Effector CD8-positive, alpha-beta T cell (primary cell): ENCODE measurements at places on chromosomes 2 and 18.

DNA sequence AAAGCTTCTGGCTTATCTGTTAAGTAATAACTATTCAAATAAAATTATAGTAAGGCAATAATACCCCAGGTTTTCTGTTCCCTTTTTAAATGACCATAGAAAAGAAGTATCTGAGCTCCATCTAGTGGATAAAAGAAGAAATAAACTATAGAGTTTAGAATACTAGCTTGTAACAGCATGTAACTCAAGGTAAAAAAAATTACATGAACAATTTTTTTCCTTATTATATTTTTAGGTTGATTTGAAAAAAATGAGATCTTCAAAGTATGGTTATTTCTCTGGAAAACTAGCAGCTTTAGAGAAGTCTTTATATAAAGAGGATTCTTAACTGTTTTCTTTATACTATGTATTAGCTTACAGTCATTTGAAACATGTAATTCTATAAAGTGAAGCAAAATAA, 58.1 kb downstream of the NCKAP1 start:
- no peak for DNase-seq

GRCh38 chr18:5543773-5544389, at the start of gene EPB41L3:
EPB41L3 (minus strand) TSS chr18:5543997; CDS start chr18:5489183, 54,814 bp downstream.
- no peak for DNase-seq

DNA sequence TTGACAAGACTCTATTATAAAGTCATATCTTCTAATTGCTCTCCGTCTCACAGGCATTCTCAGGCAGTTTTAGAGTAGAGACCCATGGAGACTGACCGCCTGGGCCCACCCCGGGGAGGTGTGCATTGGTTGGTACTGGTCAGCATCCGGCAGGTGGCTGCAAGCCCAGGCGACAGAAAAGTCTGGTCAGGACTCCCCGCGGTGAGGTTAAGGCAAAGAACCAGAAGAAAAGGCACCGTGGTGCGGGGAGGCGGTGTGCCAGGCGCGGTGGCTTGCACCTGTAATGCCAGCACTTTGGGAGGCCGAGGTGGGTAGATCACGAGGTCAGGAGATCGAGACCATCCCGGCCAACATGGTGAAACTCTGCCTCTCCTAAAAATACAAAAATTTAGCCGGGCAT, 32.5 kb downstream of the AMER3 start:
- DNase-seq, result no peak

DNA sequence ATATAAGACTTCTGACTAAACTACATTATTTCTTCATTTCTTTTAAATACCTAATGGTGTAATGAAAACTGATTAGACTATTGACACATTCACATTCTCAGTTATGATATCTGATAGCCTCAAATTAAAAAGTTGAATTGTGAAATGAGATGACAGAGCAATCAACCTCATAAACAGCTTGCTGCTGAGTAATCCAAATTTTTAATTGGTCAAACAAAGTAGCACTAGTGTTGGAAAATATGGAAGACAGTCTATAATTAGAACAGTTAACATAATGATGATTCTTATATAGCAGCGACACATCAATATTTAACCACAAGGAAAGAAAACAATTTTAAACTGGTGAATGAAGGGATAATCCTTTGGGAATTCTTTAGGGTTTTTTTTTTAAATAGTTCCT, 91.9 kb upstream of the LRP1B start:
- no peak for DNase-seq

DNA sequence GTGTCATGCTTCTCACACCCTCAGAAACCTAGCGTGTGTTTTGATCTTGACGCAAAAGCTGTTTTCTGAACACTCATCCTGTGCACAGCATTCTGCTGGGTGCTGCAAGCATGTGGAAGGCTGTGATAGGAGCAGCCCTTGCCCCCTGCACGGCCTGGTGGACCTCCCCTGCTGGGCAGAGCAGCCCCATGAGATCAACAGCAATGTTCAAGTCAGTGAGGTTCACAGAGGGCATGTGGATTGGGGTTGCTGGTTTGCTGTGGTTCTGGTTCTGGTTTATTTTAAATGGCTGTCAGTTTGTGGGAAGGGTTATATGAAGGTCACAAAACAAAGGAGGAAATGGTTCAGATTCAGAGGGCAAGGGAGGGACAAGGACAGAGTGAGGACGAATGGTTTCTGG, 71.3 kb downstream of the SOWAHC start:
- no peak for DNase-seq

- DNase-seq, result no peak
These were observed 15.9 kb downstream of the POLI start for GRCh38 chr18:54284981-54285785.

DNA sequence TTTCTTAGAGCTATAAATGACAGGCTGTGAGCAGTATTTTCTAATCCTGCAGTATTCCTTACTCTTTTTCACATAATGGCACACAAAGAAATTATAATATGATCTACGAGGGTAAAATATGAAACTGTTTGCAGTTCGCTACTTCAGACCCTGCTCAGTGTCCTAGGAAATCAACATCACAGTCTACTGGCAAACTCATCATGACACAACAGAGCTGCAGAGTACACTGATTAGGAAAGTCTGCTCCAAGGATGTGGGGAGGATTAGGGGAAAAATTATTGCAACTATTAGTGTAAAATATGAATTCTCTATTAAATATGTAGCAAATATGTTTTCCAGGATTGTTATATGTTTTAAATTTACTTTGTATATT, 149.2 kb upstream of the REG3G start:
- no peak for DNase-seq

DNA sequence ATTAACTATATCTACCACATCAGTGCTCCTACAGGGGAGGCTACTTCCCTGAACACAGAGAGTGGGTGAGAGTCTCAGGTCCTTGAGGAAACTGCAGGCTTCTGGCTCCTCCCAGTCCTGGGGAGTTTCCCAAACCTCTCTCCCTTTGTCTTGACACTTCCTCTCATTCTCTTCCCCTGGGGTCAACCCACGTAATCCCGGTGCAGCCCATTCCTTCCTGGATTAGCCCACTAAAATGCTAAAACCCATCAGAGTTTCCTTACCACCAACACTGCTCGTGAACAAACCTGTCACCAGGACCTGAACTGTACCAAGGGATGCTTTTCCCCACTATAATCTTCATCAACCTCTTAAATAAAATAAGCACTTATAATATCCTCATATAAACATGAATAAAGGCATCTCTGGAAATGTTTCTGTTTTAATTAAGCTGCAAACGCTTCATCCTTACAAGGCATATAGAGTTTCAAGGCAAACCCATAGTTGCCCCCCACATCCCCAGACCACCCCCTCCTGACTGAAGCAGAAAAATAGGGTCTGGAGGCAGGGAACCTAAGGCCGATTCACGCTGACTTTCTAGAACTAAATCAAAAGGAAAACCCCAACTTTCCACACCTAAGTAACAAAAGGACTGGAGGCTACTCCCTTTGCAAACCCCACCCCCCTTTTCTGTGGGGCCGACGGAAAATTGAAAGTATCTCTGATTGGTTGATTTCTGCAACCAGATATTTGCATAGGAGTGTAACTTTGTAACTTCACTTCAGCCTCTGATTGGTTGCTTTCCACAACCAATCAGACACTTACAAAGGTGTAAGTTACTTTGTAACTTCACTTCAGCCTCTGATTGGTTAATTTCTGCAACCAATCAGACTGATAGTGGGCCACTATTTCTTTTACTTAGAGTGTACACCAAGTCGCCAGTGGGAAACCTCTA, 19.0 kb downstream of the TMSB10 start:
- peak; percentile 5 for DNase-seq

- DNase-seq, result no peak
These were observed 147.6 kb downstream of the HDAC4 start for GRCh38 chr2:239253264-239253663.
